ENCODE measurements at places on chromosomes 7 and 10. TPM values are rescaled to one million over a fixed set of nuclear protein-coding genes. Genes with fewer than 3 reads are reported as not detected.

Gene NEUROD6
- polyA plus RNA-seq, result 0.12 TPM

Gene ASB4
- polyA plus RNA-seq, result 1.3 TPM

Gene GPR141
- 0.74 TPM for polyA plus RNA-seq

Gene FOXI2
- polyA plus RNA-seq, result not detected

Gene DPY19L1
- polyA plus RNA-seq, result 42.9 TPM

Gene ACTL6B
- polyA plus RNA-seq, result not detected

Gene LRRD1
- 0.69 TPM for polyA plus RNA-seq

Gene SUN3
- polyA plus RNA-seq, result 0.11 TPM

Gene LBX1
- polyA plus RNA-seq, result 0.18 TPM

Gene IGF2BP3
- 55.8 TPM for polyA plus RNA-seq

Gene MUC12
- polyA plus RNA-seq, result 1.6 TPM

Gene NACAD
- polyA plus RNA-seq, result 9.4 TPM

Gene COL1A2
- polyA plus RNA-seq, result 1,136 TPM

Gene PLEKHS1
- 0.06 TPM for polyA plus RNA-seq

Gene PRRT4
- polyA plus RNA-seq, result 2.8 TPM

Gene TUBAL3
- not detected for polyA plus RNA-seq

Gene CHN2
- 3.8 TPM for polyA plus RNA-seq

Gene MSMB
- polyA plus RNA-seq, result not detected

Gene SMO
- polyA plus RNA-seq, result 53.0 TPM
